Activated CD8-positive, alpha-beta T cell treated with anti-CD3 and anti-CD28 coated beads for 36 hours (primary cell): ENCODE measurements at places on chromosomes 13 and 19. TPM values are rescaled to one million over a fixed set of nuclear protein-coding genes. Genes with fewer than 3 reads are reported as not detected.

- peak; percentile 14 for DNase-seq
Observed at GRCh38 chr13:23778002-23778652, 111.1 kb downstream of the MIPEP start.

- no peak for DNase-seq
Observed at GRCh38 chr19:52648336-52649016, 10.3 kb upstream of the ZNF83 start.

GRCh38 chr13:47594833-47595232 is 406.2 kb downstream of the SUCLA2 start:
- DNase-seq = peak; percentile 7

- no peak for DNase-seq
Observed at GRCh38 chr13:44306371-44307192, 67.0 kb upstream of the SERP2 start.

DNA sequence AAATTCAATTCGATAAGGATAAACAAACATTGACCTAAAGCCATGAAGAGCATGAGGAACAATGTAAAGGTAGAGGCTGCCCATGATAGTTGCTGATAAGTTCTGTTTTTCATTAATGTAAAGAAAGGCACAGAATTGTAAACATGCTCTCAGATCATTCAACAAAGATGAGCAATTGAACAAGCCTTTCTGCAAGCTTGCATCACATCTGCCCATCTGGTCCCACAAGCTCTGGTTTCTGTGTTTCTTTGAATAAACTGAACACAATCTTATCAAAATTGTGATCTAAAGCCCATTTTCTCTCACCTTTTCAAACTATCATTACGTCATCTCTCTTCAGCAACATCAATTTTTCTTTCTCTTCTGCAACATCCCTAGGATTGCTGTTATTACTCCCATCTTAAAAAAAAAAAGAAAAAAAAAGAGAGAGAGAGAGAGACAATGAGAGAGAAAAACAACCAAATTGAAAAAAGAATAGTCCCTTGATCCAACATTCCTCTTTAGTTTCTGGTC is 487.2 kb upstream of the GPC6 start:
- DNase-seq = no peak

VSTM1 gene
- not detected for total RNA-seq

LRRC4B gene
- not detected for total RNA-seq
